Left renal cortex interstitium (tissue), 4 donors: ENCODE measurements at places on chromosomes 7 and 10.

GRCh38 chr7:37193087-37193774 is 255.4 kb downstream of the ELMO1 start:
- no peak for DNase-seq

DNA sequence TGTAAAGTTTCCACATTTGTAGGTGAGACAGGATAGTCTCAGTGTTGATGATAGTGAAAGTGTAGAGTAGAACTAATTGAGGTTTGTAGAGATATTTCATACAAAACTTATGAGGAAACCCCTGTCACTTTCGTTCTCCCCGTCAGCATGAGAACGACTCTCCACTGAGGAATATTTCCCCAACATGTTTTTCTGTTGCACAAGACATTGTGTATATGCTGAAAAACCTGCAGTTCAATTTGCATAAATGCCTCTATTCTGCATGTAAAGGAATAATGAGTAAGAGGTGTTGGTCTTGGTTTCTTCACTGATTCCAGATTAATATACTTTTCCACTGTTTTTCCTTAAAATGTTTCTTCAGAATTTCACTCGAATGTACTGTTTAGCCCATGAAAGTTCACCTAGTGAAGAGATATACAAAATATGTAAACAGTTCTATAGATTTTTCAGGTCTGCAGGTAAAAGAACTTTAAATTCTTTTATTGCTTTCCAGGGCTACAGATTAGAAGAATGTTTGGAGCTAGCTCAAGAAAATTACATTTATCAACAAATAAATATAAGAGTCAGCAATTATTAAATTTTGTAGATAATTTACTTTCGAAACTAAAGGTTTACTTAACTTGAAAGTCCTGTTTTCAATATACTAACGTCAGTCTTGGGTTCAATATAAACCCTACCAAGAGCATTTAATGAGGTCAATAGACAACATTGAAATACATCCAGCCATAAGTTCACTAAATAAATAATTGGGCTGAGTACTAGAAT is 37.2 kb downstream of the HEPACAM2 start:
- DNase-seq, result no peak

- no peak for DNase-seq
Observed at GRCh38 chr10:120705309-120705708, 145.9 kb upstream of the WDR11 start.

- DNase-seq, result no peak
Observed at GRCh38 chr10:52637592-52637991, 135.0 kb downstream of the MBL2 start.

DNA sequence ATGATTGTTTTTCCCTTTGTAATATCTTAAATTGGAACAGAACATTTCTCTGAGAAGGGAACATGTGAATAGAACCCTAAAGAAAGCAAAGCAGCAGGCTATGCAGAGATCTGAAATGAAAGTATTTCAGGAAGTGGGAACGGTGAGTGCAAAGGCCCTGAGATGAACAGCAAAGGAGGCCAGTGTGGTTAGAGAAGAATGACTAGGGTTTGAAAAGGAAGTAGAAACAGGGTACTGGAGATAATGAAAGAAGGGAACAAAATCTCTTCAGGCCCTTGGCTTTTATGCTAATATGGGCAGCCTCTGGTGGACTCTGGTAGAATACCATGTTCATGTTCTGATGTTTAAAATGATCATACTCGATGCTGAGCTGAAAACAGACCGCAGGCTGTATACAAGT is 22.2 kb downstream of the ARHGAP21 start:
- DNase-seq, result no peak

DNA sequence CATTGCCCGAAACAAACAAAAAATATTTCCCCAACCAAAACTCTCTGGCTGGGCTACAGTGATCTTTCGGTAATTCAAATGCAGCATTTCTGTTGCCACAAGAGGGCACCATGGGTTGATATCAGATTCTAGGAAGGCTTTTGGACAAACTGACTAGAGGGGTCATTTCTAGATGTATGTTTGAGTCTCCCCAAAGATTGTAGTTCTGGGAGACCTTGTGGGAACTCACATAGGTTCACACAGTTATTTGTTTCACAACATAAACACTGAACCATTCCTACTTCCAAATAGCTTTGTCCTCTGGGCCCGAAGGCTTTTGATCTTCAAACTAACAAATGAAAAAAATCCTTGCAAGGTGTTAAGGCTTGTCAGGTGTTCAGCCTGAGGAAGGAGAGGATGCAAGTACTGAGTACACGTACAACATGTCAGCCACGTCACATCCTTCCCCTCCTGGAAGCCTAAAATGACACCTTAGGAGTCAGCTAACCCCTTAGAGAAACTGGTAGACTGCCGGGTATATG is 37.0 kb upstream of the IL15RA start:
- DNase-seq, result no peak

- DNase-seq, result no peak
Observed at GRCh38 chr10:2989292-2989947, 77.9 kb upstream of the PFKP start.

DNA sequence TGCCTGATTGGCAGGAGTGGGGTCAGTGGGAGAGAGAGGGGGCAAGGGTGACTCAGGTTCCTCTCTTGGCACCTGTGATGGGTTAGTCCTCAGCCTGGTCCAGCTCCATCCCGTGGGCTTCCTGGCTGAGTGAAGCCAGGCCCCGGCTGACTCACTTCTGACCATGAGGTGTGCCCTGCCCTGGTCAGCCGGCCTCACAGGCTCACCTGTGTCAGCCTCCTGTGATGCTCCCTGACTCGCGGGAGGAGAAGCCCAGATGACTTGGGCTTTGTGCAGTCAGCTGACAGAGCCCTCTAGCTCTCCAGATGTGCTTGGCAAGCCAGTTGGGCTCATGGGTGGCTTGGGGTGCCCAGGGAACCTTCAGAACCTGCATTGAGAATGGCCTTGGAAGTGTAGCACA is 16.0 kb upstream of the PPIF start:
- no peak for DNase-seq

- DNase-seq, result no peak
Observed at GRCh38 chr7:95169678-95170077, 154.7 kb downstream of the PON1 start.

- DNase-seq, result no peak
Observed at GRCh38 chr7:41885748-41886147, 182.9 kb upstream of the INHBA start.

DNA sequence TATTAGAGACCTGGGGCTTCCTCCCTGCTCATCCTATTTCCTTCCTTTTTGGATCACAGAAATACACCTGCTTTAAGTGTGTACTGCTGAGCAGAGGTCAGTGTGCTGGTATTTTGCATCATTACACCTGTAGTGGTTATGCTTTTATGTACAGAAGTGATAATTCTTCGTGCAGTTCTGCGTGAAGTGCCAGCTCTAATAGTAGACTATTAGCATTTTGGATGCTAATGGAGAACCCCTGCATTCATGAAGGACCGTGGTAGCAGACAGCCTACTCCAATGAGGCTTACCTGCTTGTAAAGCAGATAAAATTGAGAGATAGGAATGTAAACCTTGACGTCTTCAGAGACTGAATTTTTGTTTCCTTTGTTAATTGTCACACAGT is 114.3 kb downstream of the CDK14 start:
- no peak for DNase-seq

DNA sequence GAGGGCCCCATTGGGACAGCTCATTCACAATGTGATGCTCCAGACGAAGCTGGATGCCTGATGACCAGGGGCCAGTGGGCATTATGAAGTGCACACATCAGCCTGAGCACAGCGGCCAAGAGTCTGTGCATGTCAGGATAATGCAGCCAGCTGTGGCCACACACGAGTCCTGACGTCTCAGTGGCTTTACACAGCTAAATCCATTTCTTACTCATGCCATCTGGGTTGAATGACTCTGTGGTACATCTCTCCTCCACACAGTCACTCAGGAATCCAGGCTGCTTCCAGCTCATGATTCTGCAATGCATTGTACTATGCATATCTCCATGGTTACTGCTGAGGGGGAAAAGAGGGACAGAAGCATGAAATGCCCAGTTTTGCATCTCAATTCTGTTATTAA is 123.6 kb downstream of the PRLHR start:
- DNase-seq, result no peak

GRCh38 chr10:48833674-48834073 is 106.0 kb downstream of the LRRC18 start:
- DNase-seq, result no peak

- no peak for DNase-seq
Observed at GRCh38 chr10:127275272-127275671, 78.9 kb upstream of the INSYN2A start.

DNA sequence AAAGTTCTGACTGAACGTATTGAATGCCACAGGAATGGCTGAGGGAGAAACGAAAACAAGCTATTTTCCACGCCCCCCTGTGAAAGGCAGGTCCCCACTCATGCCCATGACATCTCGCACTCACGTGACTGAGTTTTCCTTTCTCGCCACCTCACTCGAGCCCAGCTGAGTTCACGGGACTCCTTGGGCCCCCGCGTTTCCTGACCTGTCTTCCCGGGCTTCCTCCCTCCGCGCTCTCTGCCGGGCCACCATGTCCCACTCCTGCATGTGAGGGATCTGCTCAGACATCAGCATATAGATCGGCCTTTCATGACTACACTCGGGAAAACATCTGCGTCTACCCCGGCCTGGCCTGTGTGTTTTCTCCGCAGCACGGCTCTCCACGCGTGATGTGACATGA is 226.0 kb upstream of the ADARB2 start:
- DNase-seq, result no peak

DNA sequence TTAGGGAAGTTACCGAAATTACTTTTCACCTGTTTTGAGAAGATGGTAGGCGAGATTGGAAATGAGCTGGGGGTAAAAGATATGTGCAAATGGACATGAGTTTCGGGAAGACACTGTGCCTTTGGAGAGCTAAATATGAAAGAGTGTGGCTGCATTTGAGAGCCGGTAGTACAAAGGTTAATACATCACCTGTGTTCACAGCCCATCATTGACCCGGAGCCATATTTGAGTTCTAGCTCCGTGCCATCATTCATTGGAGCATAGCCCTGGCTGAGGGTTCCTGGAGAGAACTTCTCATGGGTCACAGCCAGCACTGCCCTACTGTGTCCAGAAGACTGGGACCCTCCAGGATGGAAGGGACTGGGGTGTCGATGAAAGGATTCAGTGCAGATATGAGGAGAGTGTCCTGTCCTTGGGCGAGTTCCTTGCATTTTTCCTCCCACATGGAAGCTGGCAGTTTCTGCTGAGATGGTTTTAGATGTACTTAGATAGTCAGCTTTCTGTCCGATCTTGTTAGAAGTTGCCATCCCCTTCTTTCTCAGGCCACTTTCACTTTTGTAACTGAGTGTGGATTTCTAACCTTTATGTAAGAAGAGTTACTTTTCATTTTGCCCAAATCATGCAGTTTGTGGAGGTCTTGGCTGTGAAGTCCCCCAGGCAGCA is 138.8 kb downstream of the JCAD start:
- no peak for DNase-seq

- DNase-seq, result no peak
Observed at GRCh38 chr10:91340613-91341362, 69.4 kb upstream of the HECTD2 start.

DNA sequence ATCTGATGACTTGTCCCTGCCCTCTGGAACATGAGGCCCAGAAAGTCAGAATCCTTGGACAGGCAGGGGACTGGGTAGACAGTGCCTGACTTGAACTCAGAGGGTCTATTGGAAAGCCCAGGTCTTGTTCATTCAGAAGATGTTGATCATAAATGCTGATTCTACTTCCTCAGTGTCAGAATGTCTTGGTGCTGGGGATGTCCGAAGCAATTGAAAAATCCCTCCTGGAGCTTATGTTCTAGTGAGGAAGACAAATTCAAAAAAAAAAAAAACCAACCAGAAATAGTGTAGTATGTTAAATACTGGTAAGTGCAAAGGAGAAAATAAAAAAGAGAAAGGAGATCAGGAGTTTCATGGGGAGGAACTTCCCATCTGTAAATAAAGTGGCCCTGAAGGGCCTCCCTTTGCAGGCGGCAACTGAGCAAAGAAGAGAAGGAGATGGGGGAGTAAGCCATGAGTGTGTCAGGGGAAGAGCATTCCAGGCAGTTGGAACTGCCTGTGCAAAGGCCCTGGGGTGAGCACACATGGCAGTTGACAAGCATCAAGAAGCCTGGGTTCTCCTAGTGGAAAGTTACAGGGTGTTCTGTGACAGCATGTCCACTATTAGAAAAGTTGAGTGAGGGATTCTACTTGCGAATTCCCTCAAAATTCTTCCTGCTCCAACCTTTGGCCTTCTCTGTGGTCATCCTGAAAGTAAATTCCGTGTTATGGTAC is 30.7 kb downstream of the TSPAN15 start:
- no peak for DNase-seq

DNA sequence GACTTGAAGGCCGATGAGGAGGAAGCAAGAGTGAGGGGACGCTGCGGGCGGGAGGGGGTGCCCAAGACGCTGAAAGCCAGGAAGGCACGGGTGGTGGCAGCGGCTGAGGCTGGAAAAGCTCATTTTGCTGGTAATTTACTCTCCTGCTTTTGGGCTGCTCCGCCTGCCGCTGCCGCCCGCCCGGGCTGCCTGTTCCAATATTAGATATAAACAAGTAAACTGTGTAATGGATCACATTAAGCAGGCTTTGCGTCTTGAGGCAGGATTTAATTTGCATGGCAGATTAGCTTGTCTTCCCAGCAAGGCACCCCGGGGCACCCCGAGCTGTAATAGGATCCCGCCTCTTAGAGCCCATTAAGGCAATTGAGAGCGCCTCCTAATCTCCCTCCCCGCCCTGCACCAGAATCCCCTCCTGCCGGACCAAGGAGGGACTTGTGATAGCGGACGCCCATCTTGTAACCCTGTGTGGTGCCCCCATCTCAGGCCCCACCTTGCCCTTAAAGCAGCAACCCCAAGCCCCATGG is 46.1 kb upstream of the SLF2 start:
- DNase-seq, result no peak

GRCh38 chr10:124546957-124547646 is 85.5 kb downstream of the LHPP start:
- no peak for DNase-seq

- DNase-seq, result no peak
Observed at GRCh38 chr10:123318516-123318915, 164.3 kb downstream of the BUB3 start.

- no peak for DNase-seq
Observed at GRCh38 chr7:70325509-70326101, 727.3 kb downstream of the AUTS2 start.

DNA sequence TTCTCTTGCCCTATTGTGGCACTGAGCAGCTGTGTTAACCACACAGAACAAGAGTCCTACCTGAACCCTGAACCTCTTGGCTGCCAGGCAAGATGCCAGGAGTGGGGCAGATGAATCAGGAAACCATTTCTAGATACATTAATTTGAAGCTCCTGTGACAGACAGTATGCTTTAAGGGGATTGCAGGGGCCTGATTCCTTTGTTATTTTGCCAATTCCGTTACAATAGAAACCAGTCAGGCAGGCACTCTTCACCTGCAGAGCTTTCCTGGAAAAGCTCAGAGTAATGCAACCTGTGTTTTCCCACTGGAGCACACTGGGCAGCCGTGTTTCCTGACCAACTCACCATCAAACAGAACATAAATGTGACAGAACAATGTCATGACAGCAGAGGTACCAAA is 233.1 kb downstream of the BMPER start:
- DNase-seq, result no peak

GRCh38 chr7:101557978-101558741 is 70.9 kb downstream of the MYL10 start:
- DNase-seq, result no peak
